ENCODE measurements at places on chromosomes 11 and 22. TPM values are rescaled to one million over a fixed set of nuclear protein-coding genes. Genes with fewer than 3 reads are reported as not detected.

Gene OR8H1
- total RNA-seq = not detected

Gene C11orf87
- not detected for total RNA-seq

Gene TRAPPC4
- total RNA-seq = 57.4 TPM

Gene PNPLA5
- total RNA-seq = not detected

Gene MFRP
- not detected for total RNA-seq

Gene OR51A7
- not detected for total RNA-seq

Gene FLRT1
- total RNA-seq = 0.38 TPM

Gene CRYBB2
- total RNA-seq = not detected

Data from mucosa of descending colon (tissue), 3 donors.